ENCODE measurements at places on chromosomes 11 and 22.

- DNase-seq: no peak
Observed at GRCh38 chr11:35372565-35373283, 46.6 kb downstream of the SLC1A2 start.

DNA sequence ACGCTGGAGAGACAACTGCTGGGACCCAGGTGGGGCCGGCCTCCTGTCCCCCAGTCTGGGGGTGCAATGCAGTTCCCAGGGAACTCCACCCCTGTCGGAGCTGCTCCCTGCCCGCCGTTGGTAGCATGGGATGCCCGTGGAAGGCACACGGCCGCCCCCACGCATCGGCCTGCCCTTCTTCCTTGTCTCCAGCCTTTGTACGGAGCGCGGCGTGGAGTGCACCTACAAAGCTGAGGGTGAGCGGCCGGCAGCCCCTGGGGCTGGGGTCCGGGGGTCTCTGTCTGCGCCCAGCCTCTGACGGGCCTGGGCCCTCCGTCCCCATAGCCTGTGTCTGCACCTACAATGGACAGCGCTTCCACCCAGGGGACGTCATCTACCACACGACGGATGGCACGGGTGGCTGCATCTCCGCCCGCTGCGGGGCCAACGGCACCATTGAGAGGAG lies 23.2 kb downstream of the MUC5AC start:
- DNase-seq: no peak

GRCh38 chr22:33380789-33381530 lies 322.8 kb upstream of the SYN3 start:
- DNase-seq: no peak

DNA sequence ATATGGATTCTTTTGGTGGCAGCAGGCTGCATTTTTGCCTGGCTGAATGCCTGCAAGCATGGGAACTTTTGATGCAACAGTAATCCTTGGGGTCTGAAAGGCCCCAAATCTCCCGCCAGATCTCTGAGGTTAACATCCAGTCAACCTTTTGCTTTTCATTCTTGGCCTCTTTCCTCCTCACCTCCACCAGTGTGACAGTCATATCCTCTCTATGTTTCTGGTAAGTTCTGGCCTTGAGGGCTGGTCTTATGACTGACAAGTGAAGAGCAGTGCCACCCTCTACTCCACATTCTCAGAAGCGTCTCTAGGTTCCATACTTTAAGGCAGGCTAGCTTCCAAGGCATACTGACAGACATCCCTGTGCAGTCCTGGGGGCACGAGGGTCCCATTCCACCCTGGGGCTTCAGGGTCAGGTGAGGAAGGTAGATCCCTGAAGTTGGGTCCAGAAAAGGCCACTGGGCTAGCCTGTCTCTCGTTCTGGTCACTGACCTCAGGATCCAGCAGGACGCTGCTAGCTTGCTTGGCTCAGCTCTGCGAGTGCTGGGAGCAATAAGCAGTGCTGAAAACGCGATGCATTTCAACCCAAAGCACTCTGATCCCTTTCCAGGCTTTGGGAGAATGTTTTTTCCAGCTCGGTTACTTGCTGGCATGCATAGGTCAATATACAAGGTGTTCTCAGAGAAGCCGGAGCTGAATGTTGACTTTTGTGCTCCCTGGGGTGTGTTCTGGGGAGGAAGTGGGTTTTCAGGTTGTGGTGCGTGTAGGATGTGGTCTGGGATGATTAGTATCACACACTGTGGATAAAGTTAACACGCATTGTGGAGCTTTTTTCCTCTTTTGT lies 75.2 kb downstream of the PTPRJ start:
- peak; percentile 19 for DNase-seq

DNA sequence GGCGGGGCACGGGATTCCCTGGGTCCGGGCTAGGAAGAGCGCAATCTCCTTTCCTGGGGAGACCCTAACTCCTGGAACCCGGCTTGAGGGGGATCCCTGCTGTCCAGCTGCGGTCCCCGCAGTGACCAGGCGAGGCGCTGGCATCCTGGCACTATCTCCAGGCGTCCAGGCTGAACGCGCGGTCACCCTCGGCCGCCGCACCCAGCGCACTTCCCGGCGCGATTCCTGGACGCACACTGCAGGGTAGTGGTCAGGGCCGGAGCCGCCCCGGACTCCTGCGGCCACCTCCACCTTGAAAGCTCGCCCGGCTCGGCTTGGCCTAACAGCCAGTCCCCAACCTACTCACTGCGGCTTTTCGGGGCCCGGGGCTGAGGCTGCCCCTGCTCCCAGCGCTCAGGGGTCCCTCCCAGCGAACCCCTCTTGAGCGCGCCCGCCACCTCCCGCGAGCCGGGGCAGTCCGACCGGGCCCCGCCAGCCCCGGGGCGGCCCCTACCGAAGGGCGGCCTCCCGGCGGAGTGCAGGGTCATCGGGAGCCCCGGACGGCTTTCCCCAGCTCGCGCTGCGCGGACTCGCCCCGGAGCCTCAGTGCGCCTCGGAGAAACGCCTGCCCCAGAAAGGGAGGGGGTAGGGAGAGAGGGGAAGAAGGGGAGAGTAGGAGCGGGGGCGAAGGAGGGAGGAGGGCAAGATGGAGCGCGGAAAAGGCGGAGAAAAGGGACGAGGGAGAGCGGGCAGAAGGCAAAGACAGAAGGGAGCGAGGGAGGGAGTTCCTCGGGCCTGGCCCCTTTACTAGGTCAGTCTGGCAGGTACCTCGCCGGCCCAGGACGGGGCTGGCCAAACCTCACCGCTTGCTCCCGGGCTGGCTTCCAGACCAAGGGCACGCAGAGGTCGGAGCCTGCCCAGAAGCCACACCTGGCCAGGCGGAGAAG lies 1.0 kb downstream of the POU2AF3 start:
- DNase-seq: no peak

GRCh38 chr11:10294290-10294953 lies 403 bp upstream of the SBF2 start:
- no peak for DNase-seq

- no peak for DNase-seq
Observed at GRCh38 chr11:27263986-27264385, 99.0 kb downstream of the CCDC34 start.

DNA sequence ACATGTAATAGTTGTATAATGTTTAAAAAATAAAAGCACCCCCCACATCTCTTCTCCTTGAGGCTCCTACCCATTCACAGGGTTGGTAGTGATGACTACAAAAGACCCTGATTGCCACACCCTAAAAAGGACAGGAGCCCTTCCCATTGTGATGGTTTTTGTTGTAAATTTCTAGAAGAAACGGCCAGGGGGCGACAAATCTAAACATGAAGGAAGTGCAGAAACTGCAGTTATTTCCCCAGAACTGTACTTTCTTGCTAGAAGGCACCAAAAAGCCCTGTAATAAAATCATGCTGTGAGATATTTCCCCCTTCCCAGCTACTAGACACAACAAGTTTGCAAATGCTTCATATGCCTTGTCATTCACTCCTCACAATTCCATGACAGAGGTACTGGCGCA lies 10.8 kb downstream of the PRR5L start:
- DNase-seq: no peak

DNA sequence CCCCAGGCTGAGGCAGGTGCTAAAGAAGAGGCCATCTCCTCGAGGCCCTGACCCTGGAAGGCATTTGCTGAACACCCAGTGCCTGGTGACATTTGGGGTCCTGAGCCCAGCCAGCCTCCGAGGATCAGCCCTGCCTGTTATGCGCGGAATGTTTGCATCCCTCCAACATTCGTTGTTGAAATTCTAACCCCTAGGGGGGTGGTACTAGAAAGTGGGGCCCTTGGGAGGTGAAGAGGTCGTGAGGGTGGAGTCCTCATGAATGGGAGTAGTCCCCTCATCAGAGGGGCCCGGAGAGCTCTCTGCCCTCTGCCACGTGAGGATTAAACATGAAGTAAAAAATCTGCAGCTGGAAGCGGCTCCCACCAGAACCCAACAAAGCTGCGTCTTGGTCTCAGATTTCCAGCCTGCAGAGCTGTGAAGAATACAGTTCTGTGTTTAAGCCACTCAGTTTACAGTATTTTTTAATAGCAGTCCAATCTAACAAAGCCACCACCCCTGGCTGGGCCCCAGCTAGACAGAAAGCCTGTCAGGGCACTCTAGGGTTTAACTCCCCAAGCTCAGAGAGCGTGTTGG lies 35.3 kb upstream of the SEPTIN5 start:
- DNase-seq: no peak

GRCh38 chr11:27504205-27504604 lies 2.4 kb downstream of the LIN7C start:
- no peak for DNase-seq

- no peak for DNase-seq
Observed at GRCh38 chr11:60876168-60876485, 8.8 kb downstream of the ZP1 start.

- DNase-seq: no peak
Observed at GRCh38 chr22:50218996-50219727, 18.4 kb downstream of the SELENOO start.

DNA sequence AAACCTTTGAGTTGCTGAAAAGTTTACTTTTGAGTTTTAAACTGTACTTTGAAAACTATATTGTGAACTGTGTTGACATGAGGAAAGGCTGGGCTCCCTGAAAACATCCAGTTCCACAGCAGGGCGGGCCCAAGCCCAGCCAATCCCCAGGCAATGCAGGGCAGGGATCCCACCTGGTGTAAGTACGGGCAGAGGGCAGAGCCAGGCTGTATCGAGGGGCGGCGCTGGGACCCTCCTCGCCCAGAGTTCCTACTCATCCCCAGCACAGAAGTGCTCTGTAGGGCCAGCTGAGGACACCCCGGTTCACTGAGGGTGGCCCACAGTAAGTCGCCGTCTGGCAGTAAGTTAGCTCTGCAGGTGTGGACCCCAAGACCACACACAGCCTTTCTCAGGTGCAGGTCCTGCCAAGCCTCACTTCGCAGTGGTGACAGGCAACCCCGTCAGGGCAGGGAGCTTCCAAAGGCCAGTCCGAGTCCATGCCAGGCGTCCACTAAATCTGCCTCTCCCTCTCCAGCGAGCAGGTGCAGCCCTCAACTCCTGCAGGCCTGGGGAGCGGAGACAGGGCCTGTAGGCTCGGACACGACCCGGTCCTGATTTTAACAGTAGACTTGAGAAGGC lies 6.3 kb downstream of the RASSF7 start:
- no peak for DNase-seq

- no peak for DNase-seq
Observed at GRCh38 chr11:35160246-35160824, 21.4 kb downstream of the CD44 start.

DNA sequence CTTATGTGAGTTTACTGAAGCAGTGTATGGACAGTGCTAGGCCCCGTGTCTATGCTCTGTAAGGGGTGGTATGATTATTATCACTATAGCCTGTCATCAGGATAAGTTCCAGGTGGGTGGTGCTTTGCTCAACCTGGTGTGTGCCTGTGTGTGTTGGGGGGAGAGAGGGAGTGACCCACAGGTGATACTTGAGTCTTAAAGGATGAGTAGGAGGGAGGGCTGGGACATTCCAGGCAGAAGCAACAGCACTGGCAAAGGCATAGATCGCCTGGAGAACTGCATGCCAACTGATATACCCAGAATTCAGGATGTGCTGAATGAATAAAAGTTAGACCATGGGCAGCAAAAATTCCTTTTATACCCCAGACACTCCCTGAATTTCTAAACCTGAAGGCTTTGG lies 4.5 kb downstream of the KIAA1671 start:
- no peak for DNase-seq

DNA sequence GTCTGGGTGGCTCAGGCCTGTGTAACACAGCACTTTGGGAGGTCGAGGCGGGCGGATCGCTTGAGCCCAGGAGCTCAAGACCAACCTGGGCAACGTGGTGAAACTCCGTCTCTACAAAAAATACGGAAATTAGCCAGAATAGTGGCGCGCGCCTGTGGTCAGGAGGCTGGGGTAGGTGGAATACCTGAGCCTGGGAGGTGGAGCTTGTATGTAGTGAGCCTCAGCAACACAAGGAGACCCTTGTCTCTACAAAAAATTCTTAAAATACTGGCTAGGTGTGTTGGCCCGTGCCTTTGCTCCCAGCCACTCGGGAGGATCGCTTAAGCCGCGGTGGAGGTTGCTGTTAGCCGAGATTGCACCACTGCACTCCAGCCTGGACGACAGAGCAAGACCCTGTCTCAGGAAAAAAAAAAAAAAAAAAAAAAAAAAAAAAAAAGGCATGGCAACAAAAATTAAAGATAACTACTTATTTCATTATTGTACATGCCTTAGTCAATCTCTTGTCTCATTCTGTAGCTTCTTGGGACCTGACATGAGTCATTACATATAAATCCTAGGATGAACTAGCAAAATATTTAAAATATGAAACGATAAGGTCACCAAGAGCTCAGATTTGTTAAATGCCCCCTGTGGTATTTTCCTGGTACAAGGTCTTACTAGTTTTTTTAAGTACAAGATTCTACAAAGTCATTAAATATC lies 1.1 kb downstream of the TAF1D start:
- DNase-seq: peak; percentile 10

GRCh38 chr11:3849297-3849874 lies 6.1 kb upstream of the STIM1 start:
- DNase-seq: no peak

DNA sequence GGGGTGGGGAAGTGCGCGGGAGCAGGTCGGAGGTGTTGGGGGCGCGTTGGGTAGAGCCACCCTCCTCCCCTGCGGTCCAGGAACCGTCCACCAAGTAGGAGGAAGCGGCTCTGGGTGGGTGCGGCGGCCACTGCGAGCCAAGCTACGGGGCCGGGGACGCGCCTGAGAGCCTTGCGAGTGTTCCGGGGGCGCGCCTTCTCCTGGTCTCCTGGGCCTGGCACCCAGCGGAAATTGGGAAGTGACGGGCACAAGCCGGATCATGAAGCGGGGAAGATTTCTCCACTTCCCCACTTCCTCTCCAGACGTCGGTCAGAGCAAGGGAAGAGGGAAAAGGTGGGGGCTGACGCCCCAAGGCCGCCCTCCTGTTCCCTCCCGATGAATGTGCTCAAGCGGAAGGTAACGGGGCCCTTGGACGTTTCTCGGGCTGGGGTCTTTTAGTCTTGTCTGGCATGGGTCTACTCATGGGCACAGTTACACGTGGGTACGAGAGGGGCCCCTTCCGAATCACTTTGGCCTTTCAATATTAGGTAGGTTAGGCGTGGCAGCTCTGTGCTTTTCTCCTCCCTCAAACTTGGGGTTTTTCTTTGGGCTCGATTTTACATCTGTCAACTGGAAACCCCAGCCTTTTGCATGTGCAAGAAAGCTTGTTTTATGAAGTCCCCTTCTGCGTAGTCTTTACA lies 865 bp downstream of the RBM14 start:
- DNase-seq: no peak

DNA sequence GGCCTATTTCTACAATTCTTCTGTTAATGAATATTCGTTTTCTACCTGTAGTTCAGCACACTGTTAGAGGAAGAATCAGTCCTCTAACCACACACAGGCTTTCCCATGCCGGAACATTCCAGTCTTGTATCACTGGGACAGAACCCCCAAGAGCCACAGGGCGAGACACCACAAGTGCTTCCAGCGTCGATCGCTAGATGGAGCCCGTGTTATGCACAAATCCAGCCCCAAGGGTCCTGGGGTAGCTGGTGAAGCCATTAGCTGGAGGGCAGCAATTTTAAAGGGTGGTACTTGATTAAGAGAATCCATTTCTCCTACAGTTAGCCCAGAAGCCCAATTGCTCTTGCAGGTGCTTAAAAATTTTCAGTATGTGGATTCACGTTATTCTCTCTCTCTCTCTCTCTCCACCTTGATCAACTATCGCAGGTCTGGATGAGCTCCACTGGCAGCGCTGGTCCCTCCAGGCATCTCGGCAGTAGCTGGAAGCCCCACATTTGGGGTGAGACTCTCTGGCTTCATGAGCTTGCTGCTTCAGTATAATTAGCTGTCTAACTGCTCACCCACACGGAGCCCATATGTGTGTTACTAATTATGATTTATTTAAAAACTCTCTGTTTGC lies 148.2 kb upstream of the SNX19 start:
- no peak for DNase-seq

GRCh38 chr11:1693327-1694063 lies 3.5 kb upstream of the KRTAP5-6 start:
- DNase-seq: peak; percentile 59

GRCh38 chr22:34842630-34843029 lies 223.3 kb upstream of the ISX start:
- no peak for DNase-seq
